ENCODE measurements at places on chromosomes 2 and 18.

GRCh38 chr2:230737791-230738226 lies 25.2 kb downstream of the CAB39 start:
- no peak for DNase-seq

- no peak for DNase-seq
These were observed 108.4 kb downstream of the COL6A3 start for GRCh38 chr2:237305579-237305978.

- no peak for DNase-seq
These were observed 66.6 kb upstream of the STAM2 start for GRCh38 chr2:152241948-152242729.

DNA sequence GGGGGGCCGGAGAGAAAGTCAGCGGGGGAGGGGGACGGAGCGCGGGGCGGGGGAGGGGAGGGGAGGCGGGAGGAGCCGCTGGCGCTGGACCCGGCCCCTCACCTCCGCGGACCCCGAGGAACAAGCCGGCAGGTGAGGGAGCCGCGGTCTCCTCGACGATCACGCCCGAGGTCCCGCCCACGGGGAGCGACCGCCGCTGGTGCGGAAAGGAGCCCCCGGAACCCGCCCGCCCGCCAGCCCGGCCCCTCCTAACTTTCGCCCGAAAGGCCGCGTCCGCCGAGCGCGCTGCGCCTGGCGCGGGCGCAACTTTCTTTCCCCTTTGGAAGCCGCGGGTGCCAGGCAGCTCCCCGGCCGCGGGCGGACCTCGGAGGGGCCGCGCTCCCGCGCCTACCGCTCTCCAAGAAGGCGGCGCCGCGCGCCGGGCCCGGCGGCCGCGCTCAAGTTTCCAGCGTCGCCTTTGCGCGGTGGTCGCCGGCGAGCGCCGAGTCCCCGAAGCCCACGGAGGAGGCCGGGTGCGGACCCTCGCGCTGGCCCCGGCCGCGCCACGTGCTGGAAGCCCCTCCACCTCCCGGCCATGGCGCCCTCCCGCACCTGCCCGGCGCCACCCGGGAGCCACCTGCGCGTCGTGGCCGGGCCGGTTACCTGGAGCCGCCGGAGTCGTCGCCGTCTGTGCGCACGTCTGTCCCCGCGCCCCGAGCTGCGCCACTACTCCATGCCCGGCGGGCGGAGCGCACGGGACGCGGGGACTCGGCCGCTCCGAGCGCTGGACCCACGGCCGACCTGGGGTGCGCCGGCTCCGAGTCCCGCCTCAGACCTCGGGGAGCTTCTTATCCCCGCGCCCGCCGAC lies at the start of gene ALKAL2:
Gene ALKAL2, minus strand, starts transcription at position 181 of the 847 bp plus-strand sequence. CDS start 256 bp downstream, outside the sequence.
- no peak for DNase-seq

DNA sequence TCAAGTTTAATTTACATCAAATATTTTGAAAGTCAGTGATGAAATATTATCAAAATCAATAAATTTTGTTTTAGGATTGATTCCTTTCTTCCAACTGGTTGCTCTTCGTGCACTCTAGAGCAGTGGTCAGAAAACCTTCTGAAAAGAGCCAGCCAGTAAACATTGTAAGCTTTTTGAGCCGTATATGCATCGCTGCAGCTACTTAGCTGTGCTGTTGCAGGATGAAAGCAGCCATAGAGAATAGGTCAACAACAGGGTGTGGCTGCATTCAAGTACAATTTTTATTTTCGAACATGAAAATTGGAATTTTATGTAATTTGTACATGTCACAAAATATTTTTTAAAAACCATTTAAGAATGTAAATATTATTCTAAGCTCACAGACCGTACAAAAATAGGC lies 94.9 kb downstream of the MGAT5 start:
- DNase-seq = no peak

DNA sequence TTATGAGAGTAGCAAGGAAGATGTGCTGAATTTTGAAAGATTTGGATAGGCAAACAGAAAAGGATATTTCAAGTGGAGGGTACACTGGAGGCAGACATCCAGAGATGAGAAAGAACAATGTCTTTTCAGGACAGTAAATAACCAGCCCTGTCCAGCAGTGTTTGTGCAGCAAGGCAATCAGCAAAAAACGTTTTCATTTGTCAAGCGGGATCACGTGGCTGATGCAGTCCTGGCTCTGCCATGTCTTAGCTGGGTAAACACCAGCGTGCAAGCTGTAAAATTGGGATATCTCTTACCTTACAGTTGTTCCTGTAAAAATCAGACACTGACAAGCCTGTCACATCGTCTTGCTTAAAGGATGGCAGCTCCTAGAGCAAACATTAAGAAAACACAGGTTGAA lies 67.8 kb downstream of the CWC22 start:
- DNase-seq = no peak

DNA sequence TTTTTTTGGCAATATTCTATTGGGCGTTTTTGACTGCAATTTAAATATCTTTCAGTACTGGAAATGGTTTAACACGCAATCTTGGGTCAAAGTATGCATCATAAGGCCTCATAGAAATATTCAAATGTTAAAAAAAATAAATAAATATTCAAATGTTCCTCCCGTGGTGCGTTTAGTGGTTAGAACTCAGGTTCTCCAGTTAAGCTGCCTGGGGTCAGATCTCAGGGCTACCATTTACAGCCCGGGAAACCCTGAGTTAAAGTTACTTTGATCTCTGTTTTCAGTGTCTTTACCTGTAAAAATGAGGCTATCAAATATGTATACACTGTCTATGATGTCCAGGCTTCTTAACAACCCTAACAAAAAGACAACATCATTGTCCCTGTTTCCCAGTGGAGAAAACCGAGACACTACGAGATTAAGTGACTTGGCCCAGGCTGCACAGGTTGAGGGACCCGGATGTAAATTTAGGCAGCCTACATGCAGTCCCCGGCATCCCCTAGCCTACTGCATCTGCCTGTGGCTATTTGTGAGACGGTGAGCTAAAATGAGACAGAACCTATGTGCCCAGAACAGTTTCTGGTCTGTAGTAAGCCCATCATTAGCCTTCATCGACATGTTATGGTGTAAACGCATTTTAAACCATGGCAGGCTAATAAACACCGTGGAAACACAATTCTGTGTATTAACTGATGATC lies 1.7 kb downstream of the FHL2 start:
- no peak for DNase-seq

GRCh38 chr18:7272311-7273049 lies 41.6 kb downstream of the LRRC30 start:
- DNase-seq = no peak

DNA sequence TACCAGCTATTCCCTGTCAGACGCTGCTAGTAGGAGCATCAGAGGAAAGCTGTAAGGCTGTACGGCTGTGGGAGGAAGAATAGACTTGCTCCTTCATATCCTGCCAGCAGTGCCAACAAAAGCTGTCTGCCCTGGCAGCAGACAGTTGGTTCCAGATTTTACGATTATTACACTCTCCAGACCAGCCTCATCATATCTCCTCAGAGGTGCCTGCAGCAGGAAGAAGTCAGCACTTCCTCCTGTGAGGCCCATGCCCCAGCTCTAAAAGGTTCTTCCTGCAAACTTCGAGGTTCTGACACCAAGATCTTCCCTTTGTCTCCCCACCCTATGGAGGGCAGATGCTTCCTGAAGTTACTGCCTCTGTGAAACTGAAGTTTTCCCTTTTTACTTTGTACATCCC lies 537.7 kb upstream of the PKDCC start:
- no peak for DNase-seq

GRCh38 chr2:141933226-141933625 lies 197.6 kb downstream of the LRP1B start:
- no peak for DNase-seq

DNA sequence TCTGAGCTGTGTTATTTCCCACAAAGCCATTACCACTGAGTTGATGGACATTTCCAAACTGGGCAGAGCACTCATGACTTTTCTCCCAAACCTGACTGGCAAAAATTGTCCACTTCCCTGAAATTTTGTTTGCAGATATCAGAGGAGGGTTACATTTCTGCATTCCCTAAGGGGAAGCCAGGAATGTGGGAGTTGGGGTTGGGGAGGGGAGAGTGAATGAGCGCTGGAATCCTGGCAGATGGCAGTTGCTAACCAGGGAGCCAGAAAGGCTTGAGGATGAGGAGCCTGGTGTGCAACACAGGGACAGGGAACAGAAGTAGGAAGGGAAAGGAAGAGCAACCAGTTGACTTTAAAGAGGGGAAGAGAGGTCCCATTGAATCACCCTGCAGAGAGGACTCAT lies 14.0 kb upstream of the CCNYL1 start:
- DNase-seq = no peak

Measured in stimulated activated CD8-positive, alpha-beta memory T cell treated with anti-CD3 and anti-CD28 coated beads, Interleukin-15, amount 100 ng/mL, for 4 hours (primary cell).